ENCODE measurements at places on chromosomes 3 and 15.
A peak's percentile ranks its signal among the peaks of the same experiment; 100 is the strongest.

DNA sequence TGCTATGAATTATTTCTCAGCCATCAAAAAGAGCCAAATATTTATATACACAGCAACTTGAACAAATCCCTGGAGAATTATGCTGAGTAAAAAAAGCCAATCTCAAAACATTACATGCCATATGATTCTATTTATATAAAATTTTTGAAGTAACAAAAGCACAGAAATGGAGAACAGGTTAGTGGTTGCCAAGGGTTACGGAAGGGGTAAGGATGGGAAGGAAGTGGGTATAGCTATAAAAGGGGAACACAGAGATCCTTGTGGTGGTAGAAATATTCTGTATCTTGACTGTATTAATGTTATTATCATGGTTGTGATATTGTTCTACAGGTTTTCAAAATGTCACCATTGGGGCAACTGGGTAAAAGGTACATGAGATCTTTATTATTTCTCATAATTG lies 62.3 kb upstream of the ASB14 start:
- no peak for DNase-seq

DNA sequence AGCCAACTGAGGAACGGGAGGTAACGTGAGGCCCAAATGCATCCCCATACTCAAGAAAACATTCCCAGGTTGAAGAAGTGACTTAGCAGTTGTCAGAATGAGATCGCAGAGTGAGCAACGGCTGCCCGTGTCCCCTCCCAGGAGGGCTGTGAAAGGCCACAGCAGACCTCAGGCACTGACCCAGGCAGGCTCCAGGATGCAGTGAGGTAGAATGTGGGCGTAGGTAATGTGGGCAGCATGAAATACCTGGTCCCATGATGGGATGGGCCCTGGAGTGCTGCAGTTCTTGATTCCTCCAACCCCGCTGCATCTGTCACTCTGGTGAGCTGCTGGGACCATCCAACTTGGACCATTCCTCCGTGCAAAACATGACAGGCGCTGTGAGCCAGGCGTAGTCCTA lies 74.8 kb downstream of the NSMCE3 start:
- no peak for DNase-seq

- no peak for DNase-seq
Observed at GRCh38 chr3:98691897-98692296, 71.2 kb upstream of the ST3GAL6 start.

GRCh38 chr15:64903326-64903950 lies 8.3 kb upstream of the ANKDD1A start:
- no peak for DNase-seq

DNA sequence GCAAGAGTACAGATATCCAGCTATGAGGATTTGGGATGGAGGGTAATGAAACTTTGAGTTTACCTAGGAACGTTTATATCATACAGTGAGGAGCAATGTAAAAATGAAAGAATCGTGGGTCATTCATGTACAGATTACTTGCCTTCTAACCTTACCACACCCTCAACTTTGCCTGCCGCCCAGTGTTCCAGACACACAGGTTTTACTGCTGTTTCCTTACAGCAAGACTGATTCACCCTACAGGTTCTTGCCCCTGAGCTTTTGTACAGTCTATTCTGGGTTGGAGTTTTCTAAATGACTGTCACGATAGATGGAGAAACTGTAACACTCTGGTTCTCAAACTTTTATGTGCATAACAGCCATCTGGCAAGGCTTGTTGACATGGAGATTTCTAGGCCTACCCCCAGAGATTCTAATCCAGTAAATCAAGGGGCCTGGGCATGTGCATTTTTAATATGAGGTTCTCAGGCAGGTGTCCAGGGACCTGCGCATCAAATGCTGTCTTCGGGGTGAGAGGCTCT lies 6.6 kb upstream of the TPRG1 start:
- DNase-seq, result no peak

GRCh38 chr15:81322676-81323253 lies 1.2 kb downstream of the STARD5 start:
- DNase-seq, result no peak

- DNase-seq, result peak; percentile 33
Observed at GRCh38 chr3:175149675-175150074, 290.5 kb downstream of the NAALADL2 start.

- DNase-seq, result no peak
Observed at GRCh38 chr3:187369089-187369447, 883 bp downstream of the RTP4 start.

- no peak for DNase-seq
Observed at GRCh38 chr15:48625126-48625525, 20.4 kb downstream of the FBN1 start.

GRCh38 chr15:34594361-34594760 lies 10.9 kb upstream of the GOLGA8B start:
- no peak for DNase-seq

DNA sequence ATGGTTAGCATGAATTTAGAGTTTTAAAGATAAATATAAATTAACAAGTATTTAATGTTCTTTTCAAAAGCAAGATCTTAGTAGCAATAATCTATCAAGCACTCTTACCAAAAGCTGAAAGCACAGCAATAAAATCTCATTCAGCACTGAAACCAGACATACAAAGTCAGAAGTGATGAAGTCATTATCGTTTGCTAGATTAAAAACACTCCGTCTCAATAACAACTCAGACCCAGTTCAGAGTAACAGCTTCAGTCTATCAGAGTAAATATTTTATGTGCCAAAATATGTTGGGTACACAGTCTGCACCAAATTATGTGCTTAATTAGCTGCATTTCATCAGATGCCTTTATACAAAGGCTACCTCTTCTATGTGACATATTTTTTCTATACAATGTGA lies 41.6 kb downstream of the CPA3 start:
- no peak for DNase-seq

DNA sequence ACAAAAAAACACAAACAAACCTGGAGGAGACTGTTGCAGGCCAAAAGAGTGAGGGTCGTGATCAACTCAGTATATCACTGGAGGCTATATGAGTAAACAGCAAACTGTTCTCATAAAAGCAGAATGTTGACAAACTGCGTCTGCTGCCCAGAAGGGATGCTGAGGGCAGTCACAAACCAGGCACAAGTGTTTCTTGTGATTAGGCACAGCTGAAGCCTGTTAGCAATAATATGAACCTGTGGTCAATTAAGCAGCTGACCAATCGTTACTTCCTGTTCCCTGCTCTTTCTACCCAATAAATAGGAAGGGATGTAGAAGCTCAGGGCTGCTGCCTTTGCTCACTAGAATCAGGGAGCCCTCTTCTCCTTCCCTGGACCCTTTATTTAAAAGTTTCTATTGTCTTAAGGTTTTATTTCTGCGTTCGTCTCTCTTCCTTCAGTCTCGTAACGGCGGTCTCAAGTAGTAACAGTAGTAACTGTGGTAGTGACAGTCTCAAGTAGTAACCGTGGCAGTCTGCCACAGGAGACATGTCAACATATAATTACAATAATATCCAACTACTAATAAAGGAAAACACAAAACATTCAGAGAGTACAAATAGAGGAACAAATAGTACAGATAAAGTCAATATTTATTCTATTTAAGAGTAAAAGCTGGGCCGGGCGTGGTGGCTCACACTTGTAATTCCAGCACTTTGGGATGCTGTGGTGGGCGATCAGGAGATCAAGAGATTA lies 698.4 kb upstream of the CCDC54 start:
- DNase-seq, result no peak

DNA sequence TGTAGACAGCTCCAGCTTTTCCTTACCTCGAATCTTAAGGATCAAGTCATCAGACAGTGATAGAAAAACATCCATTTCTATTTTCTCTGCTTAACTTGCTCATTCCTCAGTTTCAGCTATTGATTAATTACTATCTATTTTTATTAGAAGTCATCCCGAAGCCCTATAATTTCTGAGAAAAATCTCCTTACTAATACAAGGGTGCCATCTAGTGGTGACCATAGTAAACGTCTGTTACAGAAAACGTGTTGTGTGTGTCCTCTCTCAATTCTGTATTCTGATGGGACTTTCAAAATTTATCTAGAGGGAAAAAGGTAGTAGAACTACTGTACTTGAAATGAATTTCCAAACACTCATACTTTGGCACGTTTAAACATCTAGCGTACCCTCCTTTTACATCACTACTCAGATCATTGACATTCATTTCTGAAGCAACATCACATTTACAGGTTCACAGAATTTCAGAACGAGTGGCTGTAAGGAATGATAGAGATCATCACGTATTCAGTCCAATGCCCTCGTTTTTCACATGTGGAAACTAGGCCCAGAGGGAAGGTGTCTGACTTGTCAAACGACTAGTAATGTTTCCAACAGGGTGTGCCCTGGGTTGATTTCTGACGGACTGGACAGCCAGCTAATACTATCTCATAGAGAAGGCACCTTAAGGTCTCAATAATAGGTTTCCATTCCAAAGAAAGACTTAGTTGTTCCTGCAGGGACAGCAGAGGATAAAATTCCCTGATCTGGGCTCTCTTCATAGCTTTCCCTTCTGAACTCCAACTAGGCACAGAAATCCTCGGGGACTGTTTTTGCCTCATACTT lies 25.6 kb downstream of the HACD2 start:
- DNase-seq, result peak; percentile 65

- no peak for DNase-seq
Observed at GRCh38 chr15:95068701-95069521, 837.5 kb downstream of the MCTP2 start.

DNA sequence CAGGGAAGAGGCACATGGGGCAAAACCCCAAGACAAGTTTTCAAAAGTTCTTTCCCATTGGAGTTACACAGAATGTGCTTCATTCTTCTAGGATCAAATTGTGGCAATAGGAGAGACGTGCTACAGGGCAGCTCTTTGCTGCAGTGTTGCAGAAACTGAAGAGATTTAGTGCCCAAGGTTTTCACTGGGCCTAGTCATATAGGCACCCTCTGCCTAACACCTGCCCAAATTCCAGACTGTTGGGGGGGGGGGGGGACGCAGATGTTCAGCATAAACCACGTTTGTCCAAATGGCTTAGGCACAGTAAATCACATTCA lies 346.8 kb upstream of the ZNF717 start:
- DNase-seq, result no peak

GRCh38 chr3:79767905-79768267 lies at the start of gene ROBO1:
Gene ROBO1, minus strand, starts transcription at chr3:79767998.
- DNase-seq, result no peak

GRCh38 chr3:182331341-182331740 lies 462.0 kb upstream of the ATP11B start:
- no peak for DNase-seq

GRCh38 chr3:161212171-161212771 lies 8.8 kb upstream of the NMD3 start:
- DNase-seq, result no peak

DNA sequence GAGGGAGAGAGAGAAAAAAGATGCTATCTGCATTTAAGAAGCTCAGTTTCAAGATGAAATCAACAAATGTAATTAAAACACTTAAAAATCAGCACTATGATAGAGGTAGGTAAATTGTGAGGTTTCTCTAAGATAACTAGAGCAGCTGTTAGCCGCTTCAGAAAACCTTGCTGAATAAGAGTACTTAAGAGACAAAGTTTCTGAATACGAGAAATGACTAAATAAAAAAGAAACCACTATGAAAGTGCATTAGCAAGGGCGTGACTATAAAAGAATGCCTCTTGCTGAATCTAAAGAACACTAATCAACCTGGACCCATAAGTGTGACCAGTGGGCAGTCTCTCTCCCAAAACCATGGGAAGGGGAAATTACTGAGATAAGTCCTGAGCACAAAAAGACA lies 41.8 kb downstream of the IQCB1 start:
- DNase-seq, result no peak

GRCh38 chr15:75836959-75837334 lies 6.3 kb upstream of the UBE2Q2 start:
- DNase-seq, result no peak

DNA sequence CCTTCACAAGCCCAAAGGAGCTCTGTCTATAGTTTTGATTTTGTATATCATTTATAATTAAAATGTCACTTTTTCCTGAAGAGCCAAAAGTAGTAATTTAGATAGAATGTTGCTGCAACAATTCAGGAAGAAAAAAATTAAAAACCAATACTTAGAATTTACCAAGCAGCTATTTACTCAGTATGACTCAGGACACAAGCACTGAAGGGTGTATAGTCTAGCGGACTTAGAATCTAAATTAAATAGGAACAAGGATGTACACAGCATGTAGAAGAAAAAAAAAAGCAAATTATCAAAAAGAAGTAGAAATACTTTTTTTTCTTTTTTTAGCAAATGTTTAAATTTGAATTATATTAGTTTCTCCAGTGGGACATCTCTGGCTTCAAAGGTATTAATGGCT lies 31.6 kb downstream of the PGBD4 start:
- DNase-seq, result no peak

All from LoVo (cell line).